Posterior vena cava (tissue), 2 donors: ENCODE measurements at places on chromosomes 2 and 18. TPM values are rescaled to one million over a fixed set of nuclear protein-coding genes. Genes with fewer than 3 reads are reported as not detected.

DNA sequence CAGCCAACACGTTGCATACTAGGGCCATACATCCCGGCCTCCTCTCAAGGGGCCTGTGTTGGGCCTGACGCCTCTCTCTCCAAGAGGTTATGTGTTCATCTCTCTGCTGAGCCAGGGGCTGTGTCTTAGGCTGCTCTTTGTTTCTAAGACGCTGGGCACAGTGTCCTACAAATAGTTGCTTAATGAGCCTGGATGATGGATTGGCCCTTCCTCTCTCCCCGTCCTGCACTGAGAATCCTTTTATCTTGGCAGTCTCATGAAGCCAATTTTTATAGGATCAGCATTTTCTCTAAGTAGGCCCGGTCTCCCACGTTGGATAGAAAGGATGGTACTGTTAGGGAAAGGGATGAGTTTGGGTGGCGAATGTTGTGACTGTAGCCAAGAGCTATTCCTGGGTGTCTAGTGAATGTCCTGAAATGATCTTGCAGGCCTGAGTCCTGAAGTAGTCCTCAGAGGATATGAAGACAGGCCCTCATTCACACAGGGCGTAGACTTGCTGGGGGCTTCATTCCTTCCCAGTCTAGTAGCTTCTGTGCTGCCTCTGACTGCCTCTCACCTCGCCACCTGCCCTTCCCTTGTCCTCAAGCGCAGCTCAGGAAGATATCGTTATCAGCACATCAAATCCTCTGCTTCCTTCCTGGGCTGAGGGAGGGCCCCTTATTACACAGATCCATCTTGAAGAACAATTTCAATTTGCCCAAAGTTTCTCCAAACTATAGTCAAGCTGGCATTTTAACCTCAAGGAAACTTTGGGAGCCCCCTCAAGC lies 8.8 kb downstream of the LBH start:
- DNase-seq, result no peak

GRCh38 chr2:45258311-45258710 lies 249.1 kb upstream of the SIX2 start:
- DNase-seq, result no peak

DNA sequence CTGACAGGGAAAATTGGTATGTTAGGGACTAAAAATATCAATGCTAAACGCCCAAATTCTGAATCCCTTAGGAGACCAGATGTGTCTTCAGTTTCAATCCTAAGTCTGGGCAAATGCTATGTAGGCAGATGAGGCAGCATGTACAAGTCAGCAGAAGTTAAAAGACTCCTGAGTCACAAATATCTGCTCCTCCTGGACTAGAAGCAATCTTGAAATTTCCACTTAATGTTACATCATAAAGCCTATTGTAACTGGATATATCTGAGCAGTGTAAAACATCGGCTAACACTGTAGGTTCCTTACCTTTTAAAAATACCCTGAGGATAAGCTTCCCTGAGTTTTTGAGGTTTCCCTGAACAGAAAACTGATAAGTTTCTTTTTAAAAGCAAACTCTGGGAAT lies 1087.6 kb upstream of the PIK3C3 start:
- DNase-seq, result no peak

DNA sequence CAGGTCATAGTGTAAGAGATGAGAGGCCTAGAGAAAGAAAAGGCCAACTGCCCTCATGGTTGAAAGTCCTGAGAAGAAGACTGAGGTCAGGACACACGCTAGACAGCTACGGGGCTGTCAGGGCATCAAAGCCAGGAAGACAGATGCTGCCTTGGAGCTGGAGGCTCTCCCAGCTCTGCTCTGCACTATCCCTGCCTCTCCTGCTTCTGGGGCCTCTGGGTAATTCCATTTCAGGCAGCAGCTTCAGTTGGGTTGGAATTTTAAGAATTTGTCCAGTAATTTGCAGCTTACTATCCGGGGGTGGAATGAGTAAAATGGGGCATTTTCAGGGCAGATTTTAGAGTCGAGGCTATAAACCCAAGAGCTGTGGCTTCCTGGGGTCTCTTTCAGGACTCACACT lies 76.2 kb upstream of the CTAGE1 start:
- DNase-seq, result no peak

DNA sequence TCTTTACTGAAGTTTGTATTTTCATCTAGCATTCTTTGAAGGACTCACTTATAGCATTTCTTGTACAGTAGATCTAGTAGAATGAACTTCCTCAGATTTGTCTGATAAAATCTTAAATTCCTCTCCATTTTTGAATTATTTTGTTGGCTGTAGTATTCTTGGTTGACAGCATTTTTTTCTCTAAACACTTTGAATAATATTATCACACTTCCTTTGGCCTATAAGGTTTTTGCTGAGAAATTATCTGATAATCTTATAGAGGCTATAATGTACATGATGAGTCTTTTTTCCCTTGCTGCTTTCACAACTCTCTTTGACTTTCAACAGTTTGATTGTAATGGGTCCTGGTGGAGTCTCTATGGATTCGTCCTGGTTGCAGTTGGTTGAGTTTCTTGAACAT lies 169.5 kb downstream of the NOL4 start:
- DNase-seq, result no peak

DNA sequence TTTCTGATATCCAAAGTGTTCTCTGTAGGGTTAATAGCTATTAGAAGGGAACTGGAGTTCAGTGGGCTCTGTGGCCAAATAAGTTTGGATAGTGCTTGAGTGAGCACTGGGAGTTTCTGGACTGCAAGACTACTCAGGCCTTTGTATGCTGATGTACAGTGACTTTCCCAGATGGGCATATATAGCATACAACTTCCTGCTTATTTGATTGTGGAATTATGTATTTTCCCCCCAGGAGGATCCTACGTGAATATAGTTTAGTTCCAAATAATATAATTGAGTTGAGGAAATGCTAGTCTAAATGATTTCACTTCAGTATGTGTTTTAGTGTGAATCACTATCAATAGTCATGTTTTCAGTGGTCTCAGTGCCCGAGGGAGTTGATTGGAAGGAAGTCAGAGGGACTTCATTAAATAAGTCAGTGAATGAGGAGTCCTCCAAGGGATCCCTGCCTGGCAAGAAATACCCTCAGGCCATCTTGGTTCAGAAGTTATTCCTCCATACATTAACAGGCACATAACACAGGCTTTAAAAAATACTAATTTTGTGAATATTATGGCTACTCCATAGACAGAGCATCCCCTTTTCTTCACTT lies 251.4 kb downstream of the PRKCE start:
- no peak for DNase-seq

GRCh38 chr2:166104084-166104483 lies 23.7 kb downstream of the SCN1A start:
- DNase-seq, result no peak

GRCh38 chr2:27152102-27152795 lies 3.4 kb downstream of the TCF23 start:
- peak; percentile 43 for DNase-seq

- no peak for DNase-seq
Measured at GRCh38 chr2:69943000-69943842, 18.2 kb downstream of the ASPRV1 start.

DNA sequence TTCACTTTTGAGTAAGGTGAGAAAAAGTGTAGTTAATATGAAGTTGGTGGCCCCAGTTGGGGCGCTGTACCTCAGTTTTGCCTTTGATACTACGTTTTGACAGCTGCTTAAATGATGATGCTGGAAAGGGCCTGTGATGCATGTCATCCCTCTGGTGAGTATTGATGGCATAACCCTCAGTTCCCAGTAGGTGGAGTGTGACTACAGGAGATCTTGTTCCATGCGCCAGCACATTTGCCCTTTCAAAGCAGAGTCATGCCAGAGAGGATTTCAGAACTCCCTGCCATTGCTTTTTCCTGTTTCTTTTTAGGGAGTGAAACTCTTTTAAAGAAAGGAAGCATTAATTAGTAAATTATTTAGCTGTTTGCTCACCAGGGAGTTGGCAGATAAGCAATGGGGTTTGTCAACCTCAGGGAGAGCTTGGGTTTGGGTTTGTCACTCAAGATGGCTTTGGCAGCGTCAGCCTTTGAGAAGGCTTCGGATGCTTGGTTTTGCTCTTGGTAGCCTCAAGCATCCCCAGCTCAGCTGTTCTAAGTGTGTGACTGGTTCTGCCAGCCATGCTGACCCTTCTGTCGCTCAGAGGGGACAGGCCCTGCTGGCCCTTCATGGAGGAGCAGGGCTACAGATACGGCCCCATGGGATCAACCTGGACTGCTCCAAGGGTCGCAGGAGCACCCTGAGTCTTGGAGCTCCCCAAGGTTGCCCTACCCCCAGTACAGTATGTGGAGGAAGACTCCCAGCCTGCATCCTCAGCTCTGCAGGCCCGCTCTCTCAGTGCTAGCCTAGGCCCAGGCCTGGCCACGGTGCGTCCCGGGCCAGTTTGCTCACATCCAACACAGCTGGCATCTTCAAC lies 29.1 kb downstream of the ARMC9 start:
- DNase-seq, result no peak

GRCh38 chr2:47295981-47296635 lies 106.8 kb upstream of the MSH2 start:
- DNase-seq, result no peak

DNA sequence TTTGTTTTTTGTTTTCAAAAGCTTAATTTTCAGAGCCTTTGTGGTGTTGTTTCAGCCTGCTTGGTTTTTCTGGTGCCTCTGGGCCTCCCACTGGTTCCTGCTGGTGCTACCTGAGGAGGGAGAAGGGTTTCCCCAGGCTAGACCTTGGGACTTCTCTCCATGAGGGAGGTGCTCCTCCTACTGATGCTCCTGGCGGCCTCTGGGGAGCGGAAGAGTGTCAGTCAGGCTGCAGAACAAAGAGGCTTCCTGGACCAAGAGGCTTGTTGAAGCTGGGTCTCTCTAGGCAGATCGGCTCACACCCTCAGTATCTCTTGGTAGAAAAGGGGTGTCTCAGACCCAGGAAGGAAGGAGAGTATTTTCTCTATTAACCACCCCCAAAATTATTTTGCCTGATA lies 32.2 kb downstream of the RFX8 start:
- no peak for DNase-seq

GRCh38 chr18:32299484-32299883 lies 109.6 kb downstream of the MEP1B start:
- no peak for DNase-seq

GRCh38 chr2:71494523-71495155 lies 41.3 kb downstream of the DYSF start:
- DNase-seq, result peak; percentile 13

- no peak for DNase-seq
Measured at GRCh38 chr18:75066936-75067335, 142.0 kb downstream of the PTGR3 start.

GRCh38 chr2:2853346-2853745 lies 522.3 kb upstream of the MYT1L start:
- DNase-seq, result no peak

DNA sequence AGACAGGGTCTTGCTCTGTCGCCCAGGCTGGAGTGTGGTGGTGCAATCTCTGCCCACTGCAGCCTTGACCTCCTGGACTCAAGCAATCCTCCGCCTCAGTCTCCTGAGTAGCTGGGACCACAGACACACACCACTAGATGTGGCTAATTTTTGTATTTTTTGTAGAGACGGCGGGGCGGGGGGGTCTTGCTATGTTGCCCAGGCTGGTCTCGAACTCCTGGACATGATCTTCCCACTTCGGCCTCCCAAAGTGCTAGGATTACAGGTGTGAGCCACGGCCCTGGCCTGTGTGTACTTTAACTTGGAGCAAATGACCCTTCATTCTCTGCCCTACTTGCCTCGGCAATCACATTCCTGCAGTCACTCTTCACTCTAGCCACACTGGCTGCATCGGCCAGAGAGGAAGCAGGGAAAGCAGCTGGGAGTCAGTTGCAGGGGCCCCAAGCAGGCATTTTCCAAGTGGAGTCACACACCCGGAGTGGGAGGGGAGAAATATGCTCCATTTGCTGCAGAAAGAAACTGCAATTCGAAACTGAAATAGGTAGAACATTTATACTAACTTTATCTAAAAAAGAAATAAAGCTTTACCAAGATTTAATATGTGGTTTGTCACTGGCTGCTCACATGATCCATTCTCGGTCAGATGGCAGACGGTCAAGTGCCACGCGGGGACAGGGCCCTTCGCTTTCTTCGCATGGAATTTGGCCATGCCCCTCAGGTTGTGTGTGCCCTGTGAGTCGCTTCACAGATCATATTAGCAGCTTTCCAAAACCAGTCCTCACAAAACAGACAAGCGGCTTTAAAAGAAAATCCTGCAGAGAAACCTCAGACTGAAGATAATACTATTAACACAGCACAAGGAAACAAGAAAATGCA lies 37.1 kb downstream of the FAM161A start:
- DNase-seq, result no peak

- DNase-seq, result no peak
Measured at GRCh38 chr2:130798472-130799218, 38.1 kb upstream of the ARHGEF4 start.

GRCh38 chr2:105765415-105766299 lies 20.9 kb downstream of the NCK2 start:
- DNase-seq, result peak; percentile 36

- no peak for DNase-seq
Measured at GRCh38 chr2:105179469-105180372, 61.8 kb upstream of the GPR45 start.

DNA sequence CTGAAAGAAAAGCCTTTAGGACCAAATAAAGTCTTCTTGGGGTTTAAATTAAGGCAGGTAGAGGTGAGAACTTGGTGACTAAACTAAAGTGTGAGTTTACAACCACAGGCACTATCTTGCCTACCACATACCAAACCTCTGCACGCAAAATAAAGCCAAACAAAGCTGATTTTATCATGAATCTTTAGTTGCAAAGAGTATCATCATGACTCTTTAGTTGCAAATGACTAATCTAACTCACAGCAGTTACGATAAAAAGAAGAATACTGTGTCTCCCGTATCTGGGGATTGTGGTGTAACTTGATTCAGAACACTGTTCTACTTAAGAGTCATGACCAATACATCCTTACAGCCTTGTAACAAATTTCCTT lies 11.2 kb downstream of the CFAP210 start:
- DNase-seq, result no peak

- no peak for DNase-seq
Measured at GRCh38 chr2:216188559-216188850, 79.4 kb downstream of the XRCC5 start.

GRCh38 chr2:230925443-230925878 lies 419 bp upstream of the GPR55 start:
- peak; percentile 35 for DNase-seq

The ZNF519 gene
- 5.8 TPM for total RNA-seq

The ANKAR gene
- 14.1 TPM for total RNA-seq

The ADAM17 gene
- 34.9 TPM for total RNA-seq

The PLEKHH2 gene
- total RNA-seq, result 22.8 TPM

The UGT1A3 gene
- not detected for total RNA-seq

The CFC1B gene
- total RNA-seq, result not detected

The DYNAP gene
- total RNA-seq, result not detected

The GAL3ST2 gene
- total RNA-seq, result not detected

The NEUROD1 gene
- total RNA-seq, result not detected

The FEV gene
- not detected for total RNA-seq

The CSRNP3 gene
- 7.7 TPM for total RNA-seq

The UGP2 gene
- total RNA-seq, result 217 TPM

The BOLL gene
- total RNA-seq, result not detected
